ENCODE measurements at places on chromosomes 13 and 19.

DNA sequence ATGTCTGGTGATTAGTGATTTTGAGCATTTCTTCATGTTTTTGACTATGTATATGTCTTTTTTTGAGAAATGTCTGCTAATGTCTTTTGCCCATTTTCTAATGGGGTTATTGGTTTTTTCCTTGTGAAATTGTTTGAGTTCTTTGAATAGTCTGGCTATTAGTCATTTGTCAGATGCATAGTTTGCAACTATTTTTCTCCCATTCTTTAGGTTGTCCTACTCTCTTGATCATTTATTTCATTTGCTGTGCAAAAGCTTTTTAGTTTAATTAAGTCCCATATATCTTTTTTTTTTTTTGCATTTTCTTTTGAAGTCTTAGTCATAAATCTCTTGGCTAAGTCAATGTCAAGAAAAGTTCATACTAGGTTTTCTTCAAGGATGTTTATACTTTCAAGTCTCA, 449.8 kb downstream of the DACH1 start:
- no peak for DNase-seq

GRCh38 chr19:4233282-4233853, 4.0 kb downstream of the EBI3 start:
- peak; percentile 45 for DNase-seq

GRCh38 chr19:13016628-13017305, 21.5 kb downstream of the NFIX start:
- DNase-seq: no peak

GRCh38 chr19:51593138-51593890, 22.2 kb downstream of the ZNF175 start:
- peak; percentile 74 for DNase-seq

- no peak for DNase-seq
Observed at GRCh38 chr13:50393628-50394027, 378.4 kb downstream of the KCNRG start.

- DNase-seq: no peak
Observed at GRCh38 chr13:94703271-94703670, 9.1 kb downstream of the SOX21 start.

GRCh38 chr13:47334173-47334572, 437.3 kb upstream of the HTR2A start:
- no peak for DNase-seq

- DNase-seq: no peak
Observed at GRCh38 chr19:52028780-52029123, 573 bp upstream of the ZNF614 start.

DNA sequence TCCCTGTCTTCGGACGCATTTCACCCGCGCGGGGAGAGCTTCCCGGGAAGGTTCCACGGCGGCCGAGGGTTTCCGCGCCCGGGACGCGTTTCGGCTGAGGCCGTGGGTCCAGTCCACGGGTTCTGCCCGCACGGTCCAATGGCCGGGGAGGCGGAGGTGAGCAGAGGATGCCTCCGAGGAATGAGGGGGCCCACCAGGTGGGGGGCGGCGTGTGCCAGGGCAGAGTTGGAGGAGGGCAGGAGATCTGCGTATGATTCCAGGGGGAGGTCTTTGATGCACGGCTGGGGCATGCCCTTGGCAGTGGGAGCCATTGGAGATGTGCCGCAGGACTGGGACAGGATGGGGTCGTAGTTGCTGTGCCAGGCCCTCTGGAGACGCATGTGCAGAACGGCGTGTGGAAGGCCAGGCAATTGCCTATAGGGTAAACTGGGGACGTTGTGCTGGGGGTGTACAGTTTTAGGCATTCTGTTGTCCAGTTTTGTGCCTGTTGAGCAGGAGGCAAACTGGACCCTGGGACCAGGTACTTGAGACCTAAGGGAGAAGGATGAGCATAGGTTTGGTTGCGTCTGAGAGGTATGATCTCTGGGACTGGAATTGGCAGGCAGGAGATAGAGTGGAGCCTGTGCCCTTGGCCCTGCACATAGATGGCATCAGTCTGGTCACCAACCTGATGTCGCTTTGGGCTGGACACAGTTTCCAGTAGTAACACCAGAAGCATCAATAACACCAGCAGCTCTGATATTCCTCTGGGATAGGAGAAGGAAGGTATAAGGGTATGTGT, 751 bp downstream of the ZNF584 start:
- no peak for DNase-seq

DNA sequence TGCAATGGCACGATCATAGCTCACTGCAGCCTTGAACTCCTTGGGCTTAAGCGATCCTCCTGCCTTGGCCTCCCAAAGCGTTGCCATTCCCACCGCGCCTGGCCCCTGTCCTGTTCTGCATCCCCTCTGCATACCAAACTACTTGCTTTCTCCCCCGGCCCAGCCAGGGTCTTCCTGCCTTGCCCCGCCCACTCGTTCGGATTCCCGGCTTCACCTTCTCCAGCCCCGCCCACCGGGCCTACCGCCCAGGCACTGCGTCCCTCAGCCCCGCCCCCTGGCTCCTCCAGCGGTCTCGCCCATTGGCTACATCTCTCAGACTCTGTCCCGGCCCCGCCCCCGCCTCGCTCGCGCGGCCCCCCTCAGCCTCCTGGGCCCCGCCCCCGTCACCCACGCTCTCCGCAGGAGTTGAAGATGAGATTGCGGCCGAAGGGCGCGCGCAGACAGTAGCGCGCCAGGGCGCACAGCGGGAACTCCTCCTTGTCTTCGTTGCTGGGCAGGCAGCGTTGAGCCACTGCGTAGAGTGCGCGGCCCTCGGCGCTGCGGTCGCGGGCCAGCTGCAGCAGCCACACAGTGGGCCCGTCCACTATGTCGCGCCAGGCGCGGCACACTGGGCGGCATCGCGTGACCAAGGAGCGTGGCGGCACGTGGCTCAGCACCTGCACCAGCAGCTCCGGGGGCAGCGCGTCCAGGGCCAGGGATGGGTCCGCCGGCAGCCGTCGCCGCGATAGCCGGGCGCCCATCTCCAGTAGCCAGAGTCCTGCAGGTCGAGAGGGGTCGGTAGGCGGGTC, 19.0 kb downstream of the MRPS12 start:
- DNase-seq: peak; percentile 88

- DNase-seq: no peak
Observed at GRCh38 chr13:96000069-96000468, 53.1 kb downstream of the UGGT2 start.

DNA sequence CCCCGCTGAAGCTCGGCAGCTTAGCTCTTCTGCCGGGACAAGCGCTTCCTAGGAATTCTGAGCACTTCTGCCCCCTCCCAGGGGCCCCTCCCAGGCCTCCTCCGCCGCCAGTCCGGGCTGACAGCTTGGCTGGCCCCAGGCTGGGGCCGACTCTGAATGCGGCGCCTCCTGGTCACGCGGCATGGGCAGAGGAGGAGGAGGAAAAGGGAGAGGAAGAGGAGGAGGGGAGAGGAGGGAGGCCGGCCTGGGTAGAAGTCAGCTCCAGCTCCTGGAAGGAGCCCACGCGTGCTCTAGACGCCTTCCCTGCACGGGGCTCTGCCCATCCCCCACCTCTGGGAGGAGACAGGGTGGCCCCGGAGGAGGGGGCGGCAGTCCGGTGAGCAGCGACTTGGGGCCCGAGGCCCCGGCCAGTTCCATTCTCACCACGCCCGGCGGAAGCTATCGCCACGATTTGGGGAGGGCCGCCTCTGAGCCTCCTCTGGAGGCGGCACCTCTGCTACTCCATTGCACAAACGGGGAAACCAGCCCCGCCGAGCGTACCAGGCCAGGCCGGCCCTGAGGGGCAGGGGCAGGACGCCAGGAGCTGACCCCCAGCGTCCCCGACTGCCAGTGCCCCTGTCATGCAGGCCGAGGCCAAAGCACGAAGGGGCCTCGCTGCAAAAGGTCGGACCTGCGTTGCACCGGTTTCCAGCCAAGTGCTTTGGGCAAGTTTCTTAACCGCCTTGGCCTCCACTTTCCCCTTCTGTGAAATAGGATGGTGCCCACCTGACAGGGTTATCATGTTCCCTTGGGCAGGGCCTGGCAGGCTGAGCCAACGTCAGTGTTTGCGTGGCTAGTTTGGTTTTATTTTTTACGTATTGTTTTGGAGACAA, 31.6 kb downstream of the CCNE1 start:
- no peak for DNase-seq

DNA sequence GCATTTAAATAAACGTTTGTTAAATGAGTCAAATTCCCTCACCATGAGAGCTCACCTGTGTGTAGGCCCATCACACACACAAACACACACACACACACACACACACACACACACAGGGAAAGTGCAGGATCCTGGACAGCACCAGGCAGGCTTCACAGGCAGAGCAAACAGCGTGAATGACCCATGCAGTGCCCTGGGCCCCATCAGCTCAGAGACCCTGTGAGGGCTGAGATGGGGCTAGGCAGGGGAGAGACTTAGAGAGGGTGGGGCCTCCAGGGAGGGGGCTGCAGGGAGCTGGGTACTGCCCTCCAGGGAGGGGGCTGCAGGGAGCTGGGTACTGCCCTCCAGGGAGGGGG, 8.5 kb upstream of the CEACAM5 start:
- no peak for DNase-seq

GRCh38 chr13:46143184-46143701, 38.4 kb upstream of the CPB2 start:
- DNase-seq: no peak

- peak; percentile 30 for DNase-seq
Observed at GRCh38 chr13:113146750-113147149, 11.7 kb upstream of the PROZ start.

GRCh38 chr19:5142725-5143097, 173.8 kb downstream of the KDM4B start:
- no peak for DNase-seq

GRCh38 chr13:98214008-98214643, 37.1 kb upstream of the RNF113B start:
- DNase-seq: no peak

DNA sequence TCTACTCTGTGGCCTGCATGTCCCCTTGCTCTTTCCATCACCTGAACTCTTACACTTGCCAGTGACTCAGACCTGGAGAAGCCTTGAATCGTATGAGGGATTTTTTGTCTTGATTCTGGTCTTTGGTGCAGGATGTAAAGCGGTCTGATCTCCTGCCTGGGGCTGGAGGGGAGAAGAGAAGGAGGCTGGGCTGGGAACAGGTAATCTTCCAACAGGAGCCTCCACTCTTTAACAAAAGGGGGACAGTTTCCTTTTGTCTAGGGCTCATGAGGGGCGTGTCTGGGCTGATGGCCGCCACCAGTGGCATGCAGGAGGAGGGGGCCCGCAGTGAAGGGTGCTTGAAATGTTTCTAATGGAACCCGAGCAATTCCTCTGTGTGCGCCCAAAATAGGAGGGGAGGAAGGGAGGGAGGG, 24.7 kb downstream of the NFIX start:
- no peak for DNase-seq

DNA sequence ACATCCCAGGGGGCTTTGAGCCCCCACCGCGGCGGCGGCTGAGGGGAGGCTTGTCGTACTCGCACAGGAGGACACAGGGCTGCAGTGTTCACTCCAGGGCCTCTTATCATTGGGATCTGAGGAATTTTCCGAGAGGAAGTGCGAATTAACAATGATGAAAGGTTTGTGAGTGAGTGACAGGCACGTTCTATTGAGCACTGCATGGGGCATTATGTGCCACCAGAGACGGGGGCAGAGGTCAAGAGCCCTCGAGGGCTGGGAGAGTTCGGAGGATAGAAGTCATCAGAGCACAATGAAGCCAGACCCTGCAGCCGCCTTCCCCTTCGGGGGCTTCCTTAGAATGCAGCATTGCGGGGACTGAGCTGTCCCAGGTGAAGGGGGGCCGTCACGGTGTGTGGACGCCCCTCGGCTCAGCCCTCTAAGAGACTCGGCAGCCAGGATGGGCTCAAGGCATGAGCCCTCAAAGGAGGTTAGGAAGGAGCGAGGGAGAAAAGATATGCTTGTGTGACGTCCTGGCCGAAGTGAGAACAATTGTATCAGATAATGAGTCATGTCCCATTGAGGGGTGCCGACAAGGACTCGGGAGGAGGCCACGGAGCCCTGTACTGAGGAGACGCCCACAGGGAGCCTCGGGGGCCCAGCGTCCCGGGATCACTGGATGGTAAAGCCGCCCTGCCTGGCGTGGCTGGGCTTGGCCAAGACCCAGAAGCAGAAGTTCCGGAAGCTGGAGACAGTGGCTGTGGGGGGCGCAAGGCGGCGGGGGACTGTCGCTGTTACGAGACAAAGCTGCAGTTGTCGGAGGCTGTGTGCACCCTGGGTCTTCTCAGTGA, 53.9 kb downstream of the MCF2L start:
- DNase-seq: no peak

DNA sequence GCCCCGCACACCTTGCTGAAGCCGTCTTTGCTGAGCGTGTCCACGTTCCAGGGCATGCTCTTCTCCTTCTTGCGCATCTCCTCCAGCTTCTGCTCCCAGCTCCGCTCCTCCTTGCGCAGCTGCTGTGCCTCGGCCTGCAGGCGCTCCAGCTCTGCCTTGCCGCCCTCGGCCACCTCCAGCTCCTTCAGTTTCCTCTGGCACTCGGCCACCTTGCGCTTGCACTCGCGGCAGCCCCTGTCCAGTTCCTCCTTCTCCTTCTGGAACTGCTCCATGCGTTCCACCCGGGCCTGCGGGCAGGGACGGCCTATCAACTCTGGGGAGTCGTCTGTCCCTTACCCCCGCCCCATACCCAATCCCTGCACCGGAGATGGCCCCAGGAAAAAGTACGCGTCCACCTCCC, 7.4 kb downstream of the CDC37 start:
- DNase-seq: no peak

GRCh38 chr13:112012016-112012704, 54.8 kb upstream of the SOX1 start:
- DNase-seq: no peak

DNA sequence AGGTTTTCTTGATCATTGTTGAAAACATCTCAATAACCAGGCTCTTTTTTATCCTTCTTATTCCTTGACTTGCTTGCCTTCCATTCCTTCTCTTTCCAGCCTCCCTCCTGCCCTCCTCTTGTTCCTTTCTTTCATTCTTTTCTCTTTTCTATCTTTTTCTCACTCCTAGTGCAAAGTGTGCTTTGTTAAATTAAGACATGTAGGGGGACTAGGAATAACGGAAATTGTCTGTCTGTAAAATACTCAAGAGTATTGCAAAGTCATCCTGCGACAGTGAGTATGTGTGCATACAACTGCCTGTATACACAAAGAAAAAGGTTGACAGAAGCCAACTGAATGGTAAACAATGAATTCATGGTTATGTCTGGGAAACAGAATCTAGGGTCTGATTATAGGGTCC, 70.1 kb downstream of the LRRC63 start:
- no peak for DNase-seq

GRCh38 chr13:29523199-29523961, 72.1 kb downstream of the SLC7A1 start:
- no peak for DNase-seq

GRCh38 chr19:10601999-10602329, 14.9 kb upstream of the AP1M2 start:
- DNase-seq: no peak

- DNase-seq: no peak
Observed at GRCh38 chr13:78655906-78656305, 3.0 kb downstream of the OBI1 start.

GRCh38 chr19:19866611-19867248, 1.0 kb downstream of the ZNF253 start:
- peak; percentile 48 for DNase-seq

GRCh38 chr13:109821103-109821502, 34.7 kb upstream of the IRS2 start:
- no peak for DNase-seq
